ENCODE measurements at places on chromosomes 11 and 22.

GRCh38 chr11:47225552-47226400, 11.0 kb downstream of the DDB2 start:
- DNase-seq = no peak

- no peak for DNase-seq
These were observed 324.6 kb downstream of the CADM1 start for GRCh38 chr11:115179636-115180035.

DNA sequence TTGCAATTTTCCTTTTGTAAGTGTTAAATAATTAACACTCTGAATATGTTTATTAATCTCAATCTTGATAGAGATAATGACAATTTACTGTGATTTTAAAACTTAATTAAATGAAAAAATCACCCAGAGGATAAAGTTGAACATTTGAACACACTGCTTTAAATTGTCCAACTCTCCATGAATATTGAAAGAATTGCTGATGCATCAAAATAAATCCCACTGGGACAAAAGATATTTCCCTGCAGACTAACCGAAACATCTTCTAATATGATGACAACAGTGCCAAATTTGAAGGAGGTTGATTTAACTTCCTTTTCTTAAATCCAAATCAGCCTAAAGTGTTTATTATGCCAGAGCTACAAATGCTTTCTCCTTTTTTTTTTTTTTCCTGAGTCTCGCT, 47.6 kb downstream of the F2 start:
- no peak for DNase-seq

GRCh38 chr11:119803726-119804294, 74.8 kb upstream of the NECTIN1 start:
- DNase-seq = no peak

DNA sequence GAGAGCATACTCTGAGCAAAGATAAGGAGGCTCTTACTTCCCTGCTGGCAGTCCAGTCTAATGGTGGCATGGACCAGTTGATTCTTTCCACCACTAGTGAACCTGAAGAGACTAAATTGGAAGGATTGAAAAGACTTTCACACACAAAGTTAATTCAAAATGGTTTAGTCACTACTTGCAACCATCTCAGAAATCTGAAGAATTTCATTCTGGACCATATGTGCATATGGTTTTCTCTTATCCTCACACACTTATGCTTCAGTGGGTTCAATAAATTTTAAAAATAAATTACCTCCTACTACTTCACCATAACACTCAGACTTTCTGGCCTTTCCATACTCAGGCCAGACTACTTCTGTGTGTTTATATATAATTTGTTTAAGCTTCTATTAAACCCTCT, 44.7 kb downstream of the CADM1 start:
- no peak for DNase-seq

GRCh38 chr11:8908099-8908498, 2.9 kb upstream of the AKIP1 start:
- DNase-seq = no peak

GRCh38 chr11:116500947-116501602, 271.7 kb downstream of the BUD13 start:
- DNase-seq = no peak

- no peak for DNase-seq
These were observed 1394.3 kb downstream of the TBC1D22A start for GRCh38 chr22:48156603-48157355.

All from K562 (cell line).